ENCODE measurements at places on chromosomes 13 and 19. TPM values are rescaled to one million over a fixed set of nuclear protein-coding genes. Genes with fewer than 3 reads are reported as not detected.

The KLK6 gene
- total RNA-seq, result 6.9 TPM

GRCh38 chr13:24692561-24692960, 12.4 kb downstream of the ATP12A start:
- DNase-seq, result no peak

GRCh38 chr13:29722415-29722814, 126.9 kb upstream of the SLC7A1 start:
- DNase-seq, result no peak

DNA sequence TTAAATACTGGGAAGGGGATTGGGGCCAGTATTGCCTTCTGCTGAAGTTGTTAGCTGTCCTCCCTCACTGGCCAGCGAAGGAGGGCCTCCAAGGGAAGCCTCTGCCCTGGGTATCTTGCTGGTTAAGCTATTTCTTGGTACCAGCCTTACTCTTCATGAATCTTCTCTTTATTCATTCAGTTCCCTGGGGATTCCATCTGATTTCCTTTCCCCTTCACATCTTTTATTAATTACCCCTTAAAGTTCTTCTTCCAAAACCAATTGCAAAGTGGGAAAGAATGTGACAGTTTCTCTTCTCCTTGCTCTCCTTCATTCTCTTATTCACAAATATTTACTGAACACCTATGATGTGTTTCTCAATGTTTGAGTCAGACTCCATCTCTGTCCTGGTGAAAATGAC, 36.7 kb upstream of the STK24 start:
- DNase-seq, result no peak

GRCh38 chr13:38283346-38283745, 66.3 kb upstream of the UFM1 start:
- DNase-seq, result no peak

The GPR18 gene
- total RNA-seq, result not detected

The TMEM38A gene
- total RNA-seq, result 3.2 TPM

GRCh38 chr13:103996733-103997132, 930.5 kb upstream of the SLC10A2 start:
- DNase-seq, result no peak

DNA sequence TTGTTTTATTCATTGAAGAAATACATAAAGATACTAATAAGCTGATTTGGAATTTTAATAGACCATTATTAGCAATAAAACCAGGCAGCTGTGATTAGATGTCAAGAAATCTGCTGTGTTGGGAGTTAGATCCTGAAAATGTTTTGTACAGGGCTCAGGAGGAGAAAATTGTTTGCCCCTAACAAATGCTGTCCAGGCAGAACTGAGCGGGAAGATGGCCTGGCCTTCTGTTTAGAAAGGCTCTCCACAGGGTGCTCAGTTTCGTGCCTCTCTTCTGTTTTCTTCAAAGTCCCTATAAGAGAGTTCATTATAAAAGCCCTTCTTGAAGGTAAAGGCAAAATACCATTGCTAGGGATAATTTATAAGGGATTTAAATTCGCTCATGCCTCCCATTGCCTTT, 64.1 kb downstream of the ERCC5 start:
- DNase-seq, result no peak

GRCh38 chr19:29971648-29972047, 29.6 kb downstream of the URI1 start:
- no peak for DNase-seq

DNA sequence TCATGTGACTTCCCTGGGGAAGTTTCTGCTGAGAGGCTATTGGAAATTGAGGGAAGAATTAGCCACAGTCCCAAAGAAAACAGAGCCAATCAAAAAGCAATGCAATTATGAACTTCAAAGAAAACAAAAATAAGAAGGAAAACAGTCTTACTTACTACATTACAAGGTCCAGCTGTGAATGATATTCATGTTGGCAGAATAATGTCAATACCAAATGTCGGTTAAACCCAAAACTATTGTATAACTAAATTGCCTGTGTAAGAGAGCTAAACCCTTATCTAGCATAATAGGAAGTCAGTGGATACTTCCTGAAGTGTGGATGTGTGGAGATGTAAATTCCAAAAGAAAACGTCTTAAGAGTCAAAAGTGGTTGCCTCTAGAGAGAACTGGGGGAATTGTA, 12.4 kb downstream of the KL start:
- no peak for DNase-seq

GRCh38 chr19:36331353-36332228, 47.4 kb downstream of the ZFP14 start:
- peak; percentile 84 for DNase-seq

The CYP2F1 gene
- not detected for total RNA-seq
